ENCODE measurements at places on chromosomes 5 and 9. TPM values are rescaled to one million over a fixed set of nuclear protein-coding genes. Genes with fewer than 3 reads are reported as not detected.

SET gene
- 320 TPM for total RNA-seq

IL17B gene
- not detected for total RNA-seq

PCDHB2 gene
- 1.3 TPM for total RNA-seq

PCDHGB6 gene
- 1.3 TPM for total RNA-seq

TUBB4B gene
- 110 TPM for total RNA-seq

TSSK1B gene
- total RNA-seq, result not detected

UGCG gene
- total RNA-seq, result 131 TPM

GRIN1 gene
- under 0.01 TPM for total RNA-seq

MAST4 gene
- total RNA-seq, result 16.3 TPM

PCDHGA2 gene
- 0.65 TPM for total RNA-seq

SLC27A6 gene
- under 0.01 TPM for total RNA-seq

IL13 gene
- not detected for total RNA-seq

SLC6A18 gene
- total RNA-seq, result not detected

DOLK gene
- total RNA-seq, result 22.0 TPM

S100Z gene
- not detected for total RNA-seq
